Stimulated activated CD8-positive, alpha-beta memory T cell treated with anti-CD3 and anti-CD28 coated beads, Interleukin-15, amount 100 ng/mL, for 4 hours (primary cell): ENCODE measurements at places on chromosomes 7 and 10.

DNA sequence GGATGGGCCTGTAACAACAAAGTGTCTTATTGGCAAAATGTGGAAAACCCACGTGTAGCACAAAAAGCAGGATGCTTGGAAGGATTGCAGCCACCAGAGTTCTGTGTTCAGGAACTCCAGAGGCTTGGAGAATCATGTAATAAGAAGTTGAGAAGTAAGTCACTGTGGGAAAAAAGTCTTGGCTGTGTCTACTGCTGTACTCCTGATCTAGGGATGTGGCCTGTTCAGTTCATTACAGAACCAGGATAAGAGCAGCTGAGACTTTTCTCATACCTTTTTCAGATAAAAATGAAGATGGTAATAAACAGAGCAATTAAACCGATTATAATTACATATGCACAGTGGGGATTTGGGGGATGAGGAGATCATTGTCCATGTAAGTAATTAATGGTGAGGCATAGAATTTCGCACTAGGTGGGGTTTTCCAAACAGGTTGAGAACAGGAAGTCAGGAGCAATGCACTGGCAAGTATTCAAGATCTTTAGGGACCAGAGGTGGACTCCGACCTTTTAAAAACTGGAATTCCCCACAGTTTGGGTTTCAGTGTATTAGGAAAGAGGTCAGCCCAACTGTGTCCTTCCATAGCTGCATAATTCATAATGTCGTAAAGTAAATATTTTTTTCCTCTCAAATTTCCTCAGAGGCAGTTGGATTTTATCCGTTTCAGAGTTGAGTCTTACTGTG is 281.7 kb downstream of the FRMD4A start:
- no peak for DNase-seq

DNA sequence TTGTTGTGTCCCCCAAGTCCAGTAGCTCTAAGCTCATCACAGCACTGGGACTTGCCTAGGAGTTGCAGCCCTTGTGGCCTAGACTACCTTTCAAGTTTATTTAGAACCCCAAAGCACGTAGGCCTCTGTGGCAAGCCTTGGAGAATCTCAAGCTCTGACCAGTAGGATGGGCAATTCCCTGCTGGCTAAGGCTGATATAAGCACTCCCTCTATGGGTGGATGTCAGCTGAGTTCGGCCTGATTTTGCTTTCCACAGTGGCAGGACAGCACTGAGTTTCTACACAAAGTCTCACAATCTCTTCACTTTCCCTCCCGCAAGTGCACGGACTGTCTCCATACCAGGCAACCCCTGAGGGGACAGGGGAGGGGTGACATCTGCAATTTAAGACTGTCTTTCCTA is 886.4 kb upstream of the LRRN3 start:
- DNase-seq: no peak

GRCh38 chr7:106329408-106329807 is 44.6 kb upstream of the NAMPT start:
- DNase-seq: no peak

GRCh38 chr10:95906677-95907455 is 909 bp upstream of the CC2D2B start:
- DNase-seq: no peak

- DNase-seq: no peak
Observed at GRCh38 chr10:44399659-44400451, 15.0 kb upstream of the CXCL12 start.

DNA sequence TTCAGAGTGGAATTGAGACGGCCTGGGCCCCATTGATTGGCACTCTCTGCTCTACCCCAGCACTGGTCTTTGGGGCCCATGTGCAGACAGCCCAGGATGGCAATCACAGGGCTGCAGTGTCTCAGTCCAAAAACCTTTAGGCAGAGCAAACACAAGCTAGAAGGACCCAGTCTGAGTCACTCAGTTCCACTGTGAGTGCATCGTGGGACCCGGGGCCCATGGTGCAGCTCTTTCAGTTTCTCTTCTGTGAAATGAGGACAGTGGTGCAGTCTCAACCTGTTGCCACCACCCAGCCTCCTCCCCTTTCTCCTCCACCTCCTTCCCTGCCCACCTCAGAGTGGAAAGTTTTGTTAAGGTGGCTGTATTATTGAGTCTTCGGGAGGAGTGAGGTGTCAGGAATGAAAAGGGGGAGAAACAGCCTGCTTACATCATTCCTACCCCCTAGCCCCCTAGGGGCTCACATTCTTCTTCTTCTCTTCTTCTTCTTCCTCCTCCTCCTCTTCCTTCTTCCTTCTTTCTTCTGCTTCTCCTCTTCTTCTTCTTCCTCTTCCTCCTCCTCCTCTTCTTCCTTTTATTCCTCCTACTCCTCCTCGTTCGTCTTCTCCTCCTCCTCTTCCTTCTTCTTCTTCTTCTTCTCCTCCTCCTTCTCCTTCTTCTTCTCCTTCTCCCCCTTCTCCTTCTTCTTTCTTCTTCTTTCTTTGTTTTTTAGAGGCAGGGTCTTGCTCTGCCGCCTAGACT is 19.5 kb upstream of the CARD11 start:
- peak; percentile 64 for DNase-seq

- DNase-seq: no peak
Observed at GRCh38 chr7:127040042-127040441, 212.7 kb downstream of the GRM8 start.

DNA sequence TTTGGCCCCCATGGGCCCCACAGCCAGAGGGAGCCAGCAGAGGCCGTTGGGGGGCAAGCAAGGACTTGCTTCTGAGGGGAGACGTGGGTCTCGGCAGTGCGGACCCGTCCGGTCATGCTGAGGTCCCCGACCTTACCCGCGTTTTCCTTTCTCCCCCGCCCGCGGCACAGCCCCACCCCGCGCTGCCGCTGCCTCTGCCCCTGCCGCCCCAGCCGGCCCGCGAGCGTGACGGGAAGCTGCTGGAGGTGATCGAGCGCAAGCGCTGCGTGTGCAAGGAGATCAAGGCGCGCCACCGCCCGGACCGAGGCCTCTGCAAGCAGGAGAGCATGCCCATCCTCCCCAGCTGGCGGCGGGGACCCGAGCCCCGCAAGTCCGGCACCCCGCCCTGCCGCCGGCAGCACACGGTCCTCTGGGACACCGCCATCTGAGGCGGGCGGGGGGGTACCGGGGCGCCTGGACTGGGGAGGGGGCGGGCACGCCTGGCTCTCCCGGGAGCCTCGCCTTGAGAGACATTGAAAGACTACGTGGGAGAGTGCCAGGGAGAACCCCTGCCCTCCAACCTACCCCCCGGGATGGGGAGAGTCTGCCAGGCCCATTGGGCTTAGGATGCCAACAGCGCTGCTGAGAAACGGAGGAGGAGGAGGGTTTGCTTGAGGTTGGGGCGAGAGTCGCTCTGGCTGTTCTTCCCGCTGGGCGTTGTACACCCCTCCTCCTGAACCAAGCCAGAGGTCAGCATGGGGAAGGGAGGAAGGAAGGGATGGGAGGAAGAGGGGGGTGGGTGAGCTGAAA is 9.9 kb downstream of the NYAP1 start:
- DNase-seq: no peak

DNA sequence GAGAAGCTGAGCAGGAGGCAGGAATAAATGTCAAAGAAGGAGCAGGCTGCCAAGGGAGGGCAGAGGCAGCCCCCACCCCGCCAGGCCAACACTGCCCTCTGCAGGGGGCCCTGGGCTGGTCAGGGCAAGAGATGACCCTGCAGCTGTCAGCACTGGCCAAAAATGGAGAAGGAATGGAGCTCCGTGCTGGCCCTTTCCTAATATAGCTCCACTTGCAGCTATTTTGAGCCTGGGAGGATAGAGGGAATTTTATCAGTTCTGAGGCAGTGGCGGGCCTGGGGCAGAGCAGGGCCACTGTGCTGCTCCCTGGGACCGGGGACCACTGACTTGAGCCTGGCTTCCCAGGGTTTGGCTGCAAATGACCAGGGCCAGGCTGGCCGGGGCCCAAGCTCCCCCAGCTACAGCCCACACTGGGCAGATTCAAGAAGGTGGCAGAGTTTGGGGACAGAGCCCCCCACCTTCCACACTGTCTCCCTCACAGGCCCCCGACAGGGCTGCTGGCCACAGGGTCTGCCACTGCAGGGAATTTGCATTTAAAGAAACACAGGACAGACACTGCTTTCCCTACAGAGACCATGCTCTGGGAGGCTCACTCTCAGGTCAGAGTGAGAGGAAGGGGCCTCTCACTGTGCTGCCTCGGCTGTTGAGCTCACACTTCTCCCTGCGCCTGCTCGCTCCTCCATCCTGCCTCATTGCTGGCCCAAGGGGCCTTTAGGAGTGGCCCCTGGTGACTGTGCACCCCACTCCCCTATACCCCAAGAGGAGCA is 16.2 kb downstream of the LDB3 start:
- DNase-seq: no peak

- no peak for DNase-seq
Observed at GRCh38 chr7:146655928-146656797, 539.6 kb downstream of the CNTNAP2 start.

- DNase-seq: no peak
Observed at GRCh38 chr7:101728128-101728527, 89.3 kb upstream of the CUX1 start.

DNA sequence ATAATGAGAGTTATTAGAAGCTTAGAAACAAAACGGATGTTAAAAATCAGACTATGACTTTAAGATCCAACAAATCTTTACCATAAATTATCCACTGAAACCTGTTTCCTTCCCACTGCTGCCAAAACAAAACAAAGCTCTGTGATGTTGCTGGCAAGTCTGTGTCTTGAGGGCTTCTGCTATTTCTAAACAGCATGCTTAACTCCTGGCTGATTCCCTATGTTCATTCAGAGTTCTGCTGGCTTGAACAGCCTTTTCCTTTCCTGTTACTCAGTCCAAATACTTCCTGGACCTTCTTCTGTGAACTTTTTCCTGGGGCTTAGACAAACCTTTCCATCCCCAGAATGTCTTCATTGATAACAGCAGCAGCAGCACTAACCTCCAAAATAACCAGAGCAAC is 448.1 kb downstream of the SORCS1 start:
- no peak for DNase-seq

GRCh38 chr10:103576076-103576471 is 82.6 kb downstream of the NEURL1 start:
- DNase-seq: no peak

GRCh38 chr7:77985232-77985973 is 186.8 kb downstream of the PHTF2 start:
- DNase-seq: no peak

DNA sequence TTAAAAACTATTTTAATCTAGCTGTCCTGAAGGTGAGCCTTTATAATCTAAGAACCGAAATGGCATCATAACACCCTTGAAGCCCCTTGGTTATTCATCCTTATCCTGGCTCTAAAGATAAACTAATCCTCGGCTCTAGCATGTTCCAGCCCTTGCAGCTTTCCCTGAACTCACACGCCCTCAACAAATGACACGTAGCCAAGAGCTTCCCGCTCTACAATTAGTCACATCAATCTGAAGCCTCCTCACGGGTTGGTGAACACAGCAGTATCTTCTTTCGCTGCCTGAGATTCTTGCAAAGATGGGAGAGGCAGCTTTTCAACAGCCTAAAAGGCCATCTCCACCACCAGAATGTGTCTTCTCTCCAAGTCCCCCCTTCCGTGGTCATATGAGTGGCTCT is 4.1 kb downstream of the FRMD4A start:
- no peak for DNase-seq

DNA sequence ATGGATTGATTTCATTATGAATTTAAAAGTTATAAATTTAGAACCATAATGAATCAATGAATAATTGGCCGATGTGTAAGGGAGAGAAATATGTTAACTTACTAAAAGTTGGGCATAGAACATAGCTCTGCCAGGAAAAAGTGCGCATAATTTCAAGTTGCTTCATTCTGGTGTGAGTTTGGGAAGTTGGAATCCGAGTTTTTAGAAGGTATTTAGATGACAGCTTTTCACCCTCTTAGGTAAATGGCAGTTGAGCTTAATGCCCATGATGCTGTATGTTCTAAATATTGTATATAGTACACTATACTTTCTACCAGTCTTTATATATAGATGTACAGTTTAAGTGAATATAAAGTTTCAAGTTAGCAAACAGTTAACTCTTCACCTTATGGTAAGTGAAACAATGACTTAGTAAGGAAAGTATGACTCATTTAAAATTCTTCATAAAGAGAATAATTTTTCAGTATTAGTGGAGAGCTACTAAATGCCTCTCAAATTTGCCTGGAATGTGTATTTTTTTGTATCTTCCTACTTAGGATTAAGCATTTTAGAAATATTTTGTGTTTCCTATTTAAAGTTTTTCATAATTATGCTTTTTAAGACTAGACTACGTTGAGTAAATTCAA is 1.6 kb downstream of the C1GALT1 start:
- no peak for DNase-seq

GRCh38 chr10:99994801-99995200 is 14.9 kb downstream of the DNMBP start:
- DNase-seq: no peak

- no peak for DNase-seq
Observed at GRCh38 chr7:149196705-149197171, 1.4 kb downstream of the ZNF282 start.

GRCh38 chr7:69847921-69848612 is 249.8 kb downstream of the AUTS2 start:
- no peak for DNase-seq

GRCh38 chr7:55438757-55439525 is 73.8 kb downstream of the LANCL2 start:
- DNase-seq: no peak

- no peak for DNase-seq
Observed at GRCh38 chr7:88597941-88598425, 161.5 kb upstream of the ZNF804B start.

- no peak for DNase-seq
Observed at GRCh38 chr7:47473499-47474210, 108.3 kb downstream of the TNS3 start.

DNA sequence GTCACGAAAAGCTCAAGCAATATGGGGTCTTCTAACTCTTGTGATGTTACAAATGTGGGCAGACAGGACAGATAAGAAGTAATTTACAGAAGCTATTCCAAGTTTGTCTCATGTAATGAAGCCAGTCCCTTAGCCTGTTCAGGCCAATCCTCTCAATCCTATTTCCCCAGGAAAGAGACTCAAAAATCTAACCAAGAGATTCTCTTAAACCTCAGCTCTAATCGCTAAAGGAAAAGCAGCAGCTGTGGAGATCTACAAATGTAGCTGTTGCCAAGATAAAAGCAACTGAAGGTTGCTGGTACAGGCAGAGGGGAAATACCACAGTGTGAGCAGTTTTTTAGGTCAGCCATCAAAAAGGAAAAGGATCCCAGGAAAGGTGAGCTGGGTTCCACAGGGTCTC is 39.3 kb downstream of the ANK3 start:
- DNase-seq: no peak

GRCh38 chr10:77493851-77494261 is 143.8 kb downstream of the KCNMA1 start:
- DNase-seq: no peak

DNA sequence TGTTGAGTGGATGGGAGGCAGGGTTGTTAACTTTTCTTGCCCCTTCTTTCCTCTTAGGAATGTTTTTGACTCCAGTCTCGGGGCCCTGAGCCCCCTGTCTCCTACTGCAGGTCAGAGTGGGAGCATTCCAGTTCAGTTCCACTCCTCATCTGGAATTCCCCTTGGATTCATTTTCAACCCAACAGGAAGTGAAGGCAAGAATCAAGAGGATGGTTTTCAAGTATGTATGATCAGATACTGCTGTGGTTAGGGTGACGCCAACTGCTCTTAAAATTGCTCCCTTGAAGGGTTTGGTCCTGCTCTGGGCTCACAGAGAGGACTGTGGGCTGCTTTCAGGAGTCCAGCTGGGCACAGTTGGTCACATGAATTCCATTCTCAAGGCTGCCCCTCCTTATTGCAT is 22.0 kb downstream of the VWA2 start:
- DNase-seq: no peak
